ENCODE measurements at places on chromosomes 1 and 21.

DNA sequence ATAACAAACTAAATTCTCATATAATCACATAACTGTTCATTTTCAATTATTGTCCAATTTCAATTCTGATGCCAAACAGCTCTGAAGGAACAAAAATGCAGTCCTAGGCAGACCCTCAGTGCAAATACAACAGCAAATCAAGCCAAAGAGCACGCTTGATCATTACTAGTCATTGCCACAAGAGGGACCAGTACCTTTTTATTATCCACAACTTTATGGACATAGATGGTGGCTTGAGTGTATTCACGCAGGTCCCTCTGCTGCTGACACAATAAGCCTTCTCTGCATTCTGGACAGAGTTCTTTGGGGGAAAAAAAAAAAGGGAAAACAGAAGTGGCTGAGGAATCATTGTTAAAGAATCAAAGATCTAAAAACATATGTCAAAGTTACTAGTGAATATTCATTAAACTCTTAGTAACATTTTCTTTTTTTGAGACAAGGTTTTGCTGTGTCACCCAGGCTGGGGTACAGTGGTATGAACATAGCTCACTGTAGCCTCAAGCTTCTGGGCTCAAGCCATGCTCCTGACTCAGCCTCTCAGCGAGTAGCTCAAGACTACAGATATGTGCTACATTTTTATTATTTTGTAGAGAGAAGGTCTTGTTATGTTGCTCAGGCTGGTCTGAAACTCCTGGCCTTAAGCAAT lies 34.3 kb upstream of the RAP1GAP start:
- DNase-seq = no peak

DNA sequence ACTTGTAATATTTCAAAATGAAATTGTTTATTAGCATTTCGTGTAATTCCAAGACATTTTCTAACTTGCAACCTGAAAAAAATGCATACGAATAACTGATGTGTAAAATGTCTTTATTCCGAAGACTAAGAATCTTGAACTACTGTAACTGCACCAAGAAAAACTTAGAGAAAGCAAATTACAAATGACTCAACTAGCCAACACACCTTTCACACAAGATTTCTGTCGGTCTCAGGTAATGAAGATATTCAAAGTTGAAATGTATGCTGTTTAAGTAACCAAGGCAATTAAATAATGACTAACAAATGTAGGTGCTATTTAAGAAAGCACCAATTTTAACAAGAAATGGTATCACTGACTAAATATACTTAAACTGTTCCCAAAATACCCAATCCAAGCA lies 2.1 kb downstream of the CLSTN1 start:
- DNase-seq = no peak

DNA sequence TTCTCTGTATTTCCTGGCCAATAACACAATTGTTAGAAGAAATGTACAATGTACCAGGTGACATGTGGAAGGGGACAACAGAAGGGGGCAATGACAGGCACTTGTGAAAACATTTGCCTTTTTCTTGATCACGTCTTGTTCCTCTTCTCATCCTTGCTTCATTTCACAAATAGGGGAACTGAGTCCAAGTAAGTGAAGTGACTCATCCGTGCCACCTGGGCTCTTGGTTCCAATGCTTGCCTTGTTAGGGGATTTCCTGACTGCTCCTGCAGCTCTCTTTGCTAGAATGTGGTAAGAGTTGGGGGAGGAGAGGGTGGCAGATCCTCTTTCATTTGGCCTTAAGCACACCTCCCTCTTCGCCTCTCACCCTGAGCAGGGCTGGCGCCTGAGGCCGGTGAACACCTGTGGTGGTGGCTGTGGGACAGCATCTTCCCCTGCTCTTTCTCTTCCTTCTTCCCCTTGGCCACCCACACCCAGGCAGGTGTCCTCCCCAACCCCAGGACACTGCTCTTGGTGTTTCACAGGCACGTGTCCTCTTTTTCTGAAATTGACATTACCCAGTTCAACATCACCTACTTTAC lies 2.2 kb upstream of the RHEX start:
- peak; percentile 5 for DNase-seq

DNA sequence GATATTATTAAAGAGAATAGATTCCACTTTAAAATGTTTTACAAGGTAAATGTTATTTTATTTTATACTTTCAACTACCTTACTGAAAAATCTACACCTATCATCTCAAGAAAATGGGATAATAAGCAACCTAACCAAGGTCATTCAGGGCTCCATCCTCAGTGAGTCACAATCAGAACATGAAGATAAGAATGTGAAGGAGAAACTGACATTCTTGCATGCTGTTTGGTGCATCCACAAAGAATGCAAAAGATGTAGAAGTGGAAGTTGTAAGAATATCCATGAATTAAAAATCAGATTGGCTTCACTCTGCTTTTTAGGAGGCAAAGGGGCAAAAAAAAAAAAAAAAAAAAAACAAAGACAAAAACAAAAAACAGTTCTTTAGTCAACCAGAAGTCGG lies 6.5 kb downstream of the WARS2 start:
- no peak for DNase-seq

GRCh38 chr1:177181631-177182291 lies 11.0 kb downstream of the BRINP2 start:
- no peak for DNase-seq

DNA sequence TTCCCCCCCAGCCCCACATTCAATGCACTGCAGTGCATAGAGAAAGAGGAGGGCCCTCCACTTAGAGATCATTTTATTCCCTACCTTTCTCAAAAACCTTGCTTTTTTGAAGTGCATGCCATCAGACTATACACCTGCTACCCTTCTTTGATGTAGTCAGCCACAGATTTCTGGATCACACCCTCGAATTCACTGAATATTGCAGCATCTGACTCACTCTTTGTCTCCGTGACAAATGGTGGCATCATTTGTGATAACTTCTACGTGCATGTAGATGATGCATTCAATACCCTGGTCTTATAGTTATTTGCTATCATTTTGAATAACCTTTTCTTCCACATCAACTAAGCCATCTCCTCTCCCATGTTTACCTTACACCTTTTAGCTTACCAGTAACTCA lies 310.3 kb upstream of the SGIP1 start:
- no peak for DNase-seq

GRCh38 chr1:23344987-23345472 lies 946 bp upstream of the HNRNPR start:
- DNase-seq = no peak

- DNase-seq = no peak
Measured at GRCh38 chr1:116379057-116379630, 6.1 kb downstream of the ATP1A1 start.

- DNase-seq = no peak
Measured at GRCh38 chr1:89930579-89930978, 64.3 kb upstream of the ZNF326 start.

GRCh38 chr1:241499910-241500309 lies 19.6 kb downstream of the FH start:
- no peak for DNase-seq

GRCh38 chr1:2314803-2315673 lies 76.3 kb downstream of the MORN1 start:
- DNase-seq = no peak

DNA sequence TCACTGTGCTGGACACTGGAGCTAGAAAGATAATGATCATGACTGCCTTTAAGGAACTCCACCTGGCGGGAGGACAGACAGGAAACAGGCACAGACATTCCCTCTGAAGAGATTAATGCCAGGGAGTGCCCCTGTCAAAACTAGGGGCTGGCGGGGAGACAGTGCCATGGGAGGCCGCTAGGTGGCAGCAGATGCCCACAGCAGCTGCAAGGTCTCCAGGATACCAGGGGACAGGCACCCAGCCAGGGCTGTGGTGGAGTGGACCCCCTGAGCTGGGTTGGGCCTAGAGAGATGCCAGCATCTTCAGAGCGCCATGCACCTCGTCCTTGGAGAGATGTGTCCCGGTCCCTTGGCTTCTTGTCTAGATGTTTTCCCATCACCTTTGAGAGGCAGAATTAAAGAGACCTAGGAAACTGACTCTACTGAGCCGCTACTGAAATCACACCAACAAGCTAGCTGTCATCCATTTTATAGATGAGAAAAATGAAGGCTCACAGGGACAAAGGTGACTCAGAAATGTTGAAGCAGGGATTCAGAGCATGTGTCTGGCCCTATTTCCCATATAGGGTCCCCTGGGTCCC lies 3.6 kb downstream of the REN start:
- DNase-seq = peak; percentile 68

DNA sequence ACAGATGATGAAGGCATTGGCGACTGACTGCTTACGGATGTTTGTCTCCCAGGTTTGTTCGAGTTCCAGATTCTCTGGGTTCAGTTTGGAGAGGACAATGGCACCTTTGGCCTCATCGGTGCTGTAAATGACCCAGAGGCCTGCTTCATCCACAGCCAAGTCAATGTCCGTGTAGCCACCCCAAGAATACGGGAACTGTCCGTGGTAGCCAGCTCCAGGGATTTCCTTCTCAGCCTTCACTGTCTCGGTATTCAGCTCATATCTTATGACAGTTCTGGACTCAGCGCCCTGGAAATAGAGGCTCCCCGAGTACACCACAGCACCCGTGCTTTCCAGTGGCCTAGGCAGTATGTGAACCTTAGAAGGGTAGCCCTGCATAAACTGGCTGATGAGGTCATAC lies 14.1 kb downstream of the MYOCOS start:
- no peak for DNase-seq

DNA sequence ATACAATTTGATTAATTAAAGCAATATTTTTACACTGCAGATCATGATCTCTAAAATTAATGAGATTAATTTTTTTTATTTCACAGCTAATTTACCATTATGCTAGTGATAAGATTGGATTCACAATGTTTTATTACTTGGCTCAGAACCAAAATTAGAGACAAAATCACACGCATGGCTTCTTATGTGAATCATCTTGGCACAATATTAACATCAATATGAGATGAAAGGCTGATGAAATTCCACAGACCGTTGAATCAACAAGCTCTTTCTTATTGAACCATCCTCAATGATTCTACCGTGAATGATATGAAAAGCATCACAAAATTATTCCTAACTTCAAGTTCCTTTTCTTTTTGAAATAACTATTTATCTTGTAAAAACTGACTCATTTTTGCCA lies 544.9 kb downstream of the KCNT2 start:
- no peak for DNase-seq

GRCh38 chr1:224579526-224579925 lies 36.6 kb upstream of the CNIH3 start:
- no peak for DNase-seq

DNA sequence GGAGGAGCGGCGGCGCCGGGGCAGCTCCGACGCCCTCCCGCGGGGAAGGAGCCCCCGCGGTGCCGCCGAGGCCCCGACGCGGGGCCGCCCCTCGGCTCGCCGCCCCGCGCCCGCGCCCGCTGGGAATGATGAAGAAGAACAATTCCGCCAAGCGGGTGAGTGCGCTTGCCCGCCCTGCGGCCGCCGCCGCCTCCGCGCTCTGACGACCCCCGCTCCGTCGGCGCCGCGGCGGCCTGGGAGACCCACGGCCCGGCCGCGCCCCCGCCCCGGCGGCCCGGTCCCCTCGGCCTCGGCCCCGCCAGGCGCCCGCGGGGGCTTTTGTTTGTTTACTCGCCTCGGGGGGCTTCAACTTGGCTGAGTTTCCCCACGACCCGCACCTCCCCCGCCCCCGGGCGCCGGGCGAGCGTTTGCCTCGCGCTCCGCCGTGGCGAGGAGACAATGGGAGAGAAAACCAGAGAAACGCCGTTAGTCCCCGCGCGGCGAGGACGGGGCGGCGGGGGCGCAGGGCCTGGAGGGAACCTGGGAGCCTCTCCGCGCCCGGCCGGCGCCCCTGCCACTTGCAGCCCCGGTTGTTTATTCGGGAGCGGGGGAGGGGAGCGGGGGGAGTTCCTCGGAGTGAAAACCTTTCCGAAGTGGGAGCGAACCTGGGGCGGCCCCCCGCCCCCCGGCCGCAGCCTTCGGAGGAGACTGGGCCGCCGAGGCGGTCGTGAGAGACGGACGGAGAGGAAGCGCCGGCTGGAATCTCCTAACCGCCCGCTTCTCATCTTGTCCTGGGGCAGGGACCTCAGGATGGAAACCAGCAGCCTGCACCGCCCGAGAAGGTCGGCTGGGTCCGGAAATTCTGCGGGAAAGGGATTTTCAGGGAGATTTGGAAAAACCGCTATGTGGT lies 661 bp downstream of the PLEKHO1 start:
- no peak for DNase-seq

DNA sequence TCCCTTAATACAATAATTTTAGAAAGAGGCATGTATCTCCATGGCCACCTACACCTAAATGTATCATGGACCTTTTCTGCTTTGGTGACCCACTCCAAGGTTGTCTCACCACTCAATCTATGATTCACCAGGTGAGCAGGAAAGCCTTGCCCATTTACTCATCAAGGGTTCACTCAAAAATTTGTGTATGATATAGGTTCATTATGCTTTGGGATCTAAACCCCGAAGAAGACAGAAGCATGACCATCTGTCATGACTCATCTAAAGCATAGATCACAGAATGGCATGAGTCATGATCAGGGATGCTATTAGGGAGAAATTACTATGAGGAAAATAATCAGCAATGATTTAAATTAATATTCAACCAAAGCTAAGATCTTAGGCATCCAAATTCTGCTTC lies 38.5 kb downstream of the PYHIN1 start:
- no peak for DNase-seq

GRCh38 chr1:100747771-100748170 lies 28.2 kb downstream of the VCAM1 start:
- no peak for DNase-seq

DNA sequence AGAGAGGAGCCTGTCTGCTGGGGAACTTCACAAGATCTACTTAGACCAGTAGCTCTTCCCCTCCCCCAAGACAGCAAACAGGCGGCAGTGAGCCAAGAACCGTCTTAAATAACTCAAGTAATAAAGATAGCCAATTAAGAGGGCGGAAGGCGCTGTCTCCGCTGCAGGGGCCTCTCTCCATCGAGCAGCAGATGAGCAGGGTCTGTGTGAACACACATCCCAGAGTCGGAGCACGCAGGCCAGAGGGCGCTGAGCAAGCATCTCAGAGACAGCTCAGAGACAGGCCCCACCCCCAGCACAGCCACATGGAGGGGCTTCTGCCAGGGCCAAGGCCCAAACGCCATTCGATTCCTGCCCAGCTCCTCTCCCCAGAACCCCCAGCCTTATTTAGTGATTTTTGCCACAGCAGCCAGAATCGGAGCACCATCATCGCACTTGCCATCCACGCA lies 11.1 kb downstream of the IFFO2 start:
- DNase-seq = no peak

GRCh38 chr1:224380003-224380402 lies 23.3 kb downstream of the CNIH4 start:
- peak; percentile 14 for DNase-seq

DNA sequence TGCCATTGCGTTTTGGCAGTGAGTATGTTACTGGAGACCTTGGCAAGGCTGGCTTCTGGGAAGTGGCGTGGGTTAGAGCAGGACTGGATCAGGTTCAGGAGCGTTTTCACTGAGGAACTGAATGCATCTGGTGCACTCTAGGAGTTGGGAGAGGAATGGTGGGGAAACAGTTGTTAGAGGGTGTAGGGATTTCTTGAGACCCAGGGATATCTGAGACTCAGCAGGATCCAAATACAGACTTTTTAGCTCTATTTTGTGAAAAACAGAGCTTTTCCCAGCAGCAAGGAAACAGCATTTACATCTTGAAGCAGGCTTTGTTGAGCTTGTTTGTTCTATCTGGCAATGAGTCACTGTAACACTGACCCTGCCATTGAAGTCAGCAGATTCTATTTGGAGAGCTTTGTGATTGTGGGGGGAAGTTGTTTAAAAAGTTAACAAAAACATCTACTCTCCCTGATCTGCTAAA lies 56.9 kb upstream of the NRIP1 start:
- no peak for DNase-seq

Measured in activated CD8-positive, alpha-beta memory T cell treated with anti-CD3 and anti-CD28 coated beads for 1 hour (primary cell).